Smooth muscle cell of the pulmonary artery (primary cell): ENCODE measurements at places on chromosomes 3 and 15. TPM values are rescaled to one million over a fixed set of nuclear protein-coding genes. Genes with fewer than 3 reads are reported as not detected.

SLC24A1 gene
- 4.8 and 5.0 TPM in 2 replicates for total RNA-seq

CORO2B gene
- total RNA-seq, result 24.6 and 32.9 TPM in 2 replicates

TUSC7 gene
- not detected in 2 replicates for total RNA-seq

TKT gene
- 467 and 693 TPM in 2 replicates for total RNA-seq

TTLL3 gene
- 19.8 and 28.8 TPM in 2 replicates for total RNA-seq

B3GALNT1 gene
- total RNA-seq, result 21.2 and 34.3 TPM in 2 replicates

CLDN18 gene
- total RNA-seq, result not detected in 2 replicates

KBTBD8 gene
- 3.1 and 4.2 TPM in 2 replicates for total RNA-seq

CKMT1A gene
- total RNA-seq, result not detected in 2 replicates

ALG1L2 gene
- total RNA-seq, result not detected in 2 replicates

CFAP161 gene
- 0.10 TPM in 1 of 2 replicates, not detected in the other for total RNA-seq

ROPN1 gene
- not detected in 2 replicates for total RNA-seq

ARGFX gene
- not detected in 2 replicates for total RNA-seq

EHD4 gene
- total RNA-seq, result 13.9 and 27.6 TPM in 2 replicates

ZIC4 gene
- 0.07 TPM in 1 of 2 replicates, not detected in the other for total RNA-seq

DAZL gene
- total RNA-seq, result not detected in 2 replicates

RETNLB gene
- total RNA-seq, result not detected in 2 replicates

CDC25A gene
- total RNA-seq, result 2.3 and 2.5 TPM in 2 replicates

THRB gene
- 0.83 and 3.9 TPM in 2 replicates for total RNA-seq

GAP43 gene
- total RNA-seq, result 5.7 and 6.1 TPM in 2 replicates

GPR62 gene
- 0.07 TPM in 1 of 2 replicates, not detected in the other for total RNA-seq

NGRN gene
- 89.4 and 97.8 TPM in 2 replicates for total RNA-seq

CYFIP1 gene
- 126 and 146 TPM in 2 replicates for total RNA-seq

BLM gene
- 0.96 and 1.2 TPM in 2 replicates for total RNA-seq

TTC14 gene
- 33.8 and 38.9 TPM in 2 replicates for total RNA-seq

PLSCR2 gene
- 0.26 TPM in 1 of 2 replicates, not detected in the other for total RNA-seq

NDN gene
- total RNA-seq, result 65.9 and 66.9 TPM in 2 replicates

C2CD4B gene
- total RNA-seq, result 0.72 and 0.89 TPM in 2 replicates

GALNT15 gene
- total RNA-seq, result 9.1 and 12.1 TPM in 2 replicates

ROBO2 gene
- total RNA-seq, result 0.43 and 1.4 TPM in 2 replicates

CHRD gene
- total RNA-seq, result 1.5 and 10.9 TPM in 2 replicates

PRRT3 gene
- total RNA-seq, result 3.9 and 4.7 TPM in 2 replicates

SLCO2A1 gene
- total RNA-seq, result under 0.01 TPM in 2 replicates

MOBP gene
- total RNA-seq, result not detected in 2 replicates

THUMPD3 gene
- 50.3 and 57.5 TPM in 2 replicates for total RNA-seq

THBS1 gene
- total RNA-seq, result 1,327 and 2,745 TPM in 2 replicates

KBTBD13 gene
- total RNA-seq, result not detected in 2 replicates

CMTM8 gene
- total RNA-seq, result 0.23 and 0.78 TPM in 2 replicates

LRRC2 gene
- total RNA-seq, result 0.36 and 1.5 TPM in 2 replicates

TP63 gene
- total RNA-seq, result 0.20 and 0.85 TPM in 2 replicates

UBE2E1 gene
- total RNA-seq, result 67.3 and 94.2 TPM in 2 replicates

CTDSPL gene
- total RNA-seq, result 24.4 and 26.1 TPM in 2 replicates

DPPA4 gene
- total RNA-seq, result under 0.01 TPM in 1 of 2 replicates, not detected in the other

CLN6 gene
- total RNA-seq, result 7.5 and 12.1 TPM in 2 replicates

MYRIP gene
- 0.85 and 4.3 TPM in 2 replicates for total RNA-seq

LRRC31 gene
- total RNA-seq, result not detected in 2 replicates

BNC1 gene
- total RNA-seq, result 0.91 and 21.4 TPM in 2 replicates

TTLL13 gene
- total RNA-seq, result 0.07 TPM in 1 of 2 replicates, not detected in the other

ZWILCH gene
- 5.8 and 11.7 TPM in 2 replicates for total RNA-seq

KY gene
- 1.4 and 3.5 TPM in 2 replicates for total RNA-seq

RAB6B gene
- total RNA-seq, result 1.7 and 4.2 TPM in 2 replicates

PGBD4 gene
- 3.6 and 3.9 TPM in 2 replicates for total RNA-seq

UBE2E2 gene
- 22.5 and 42.2 TPM in 2 replicates for total RNA-seq

NME9 gene
- 0.07 TPM in 1 of 2 replicates, not detected in the other for total RNA-seq

NPAP1 gene
- total RNA-seq, result not detected in 2 replicates

NRROS gene
- total RNA-seq, result 1.0 and 5.0 TPM in 2 replicates
